Activated gamma-delta T cell treated with anti-CD3 and anti-CD28 coated beads, Interleukin-2, amount 50 U/mL, for 16 hours (primary cell): ENCODE measurements at places on chromosomes 2 and 18.

DNA sequence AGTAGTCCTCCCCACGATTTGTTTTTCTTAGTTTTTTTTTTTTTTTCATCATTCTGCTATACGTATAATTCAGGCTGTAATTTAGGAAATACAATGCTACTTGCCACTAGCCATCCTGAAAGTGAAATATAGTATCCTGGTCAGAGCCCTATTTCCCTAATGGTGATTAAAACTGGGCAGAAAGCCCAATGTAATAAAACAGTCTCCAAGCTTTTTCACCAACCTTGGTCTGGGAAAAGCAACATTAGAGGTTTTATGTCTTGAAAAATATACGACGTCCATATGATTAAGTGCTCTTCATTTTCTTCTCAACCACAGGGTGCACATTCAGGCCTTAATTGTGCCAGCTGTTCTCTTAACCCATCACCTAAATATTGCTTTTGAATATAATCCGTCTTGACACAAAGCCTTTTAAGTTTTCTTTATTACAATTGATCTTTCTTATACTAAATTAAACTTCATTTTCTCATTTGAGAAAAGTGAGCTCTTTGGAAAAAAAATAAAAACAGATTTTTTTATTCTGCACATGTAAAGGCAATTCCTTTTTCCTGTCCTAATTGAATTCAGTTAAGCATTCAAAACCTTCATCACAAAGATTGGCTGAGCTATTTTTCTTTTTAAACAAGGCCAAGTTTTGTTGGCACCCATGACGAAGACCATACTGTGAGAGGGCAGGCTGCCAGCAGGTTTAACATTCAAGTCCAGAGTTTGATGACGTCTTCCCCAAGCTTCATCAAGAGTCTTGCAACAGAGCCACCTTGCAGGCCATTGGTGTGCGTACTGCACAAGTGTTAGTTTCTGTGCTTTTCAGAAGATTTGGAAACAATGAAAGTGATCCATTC is 52.7 kb downstream of the MAP2 start:
- no peak for DNase-seq

- DNase-seq, result no peak
Observed at GRCh38 chr2:225337183-225337582, 62.3 kb upstream of the NYAP2 start.

- DNase-seq, result no peak
Observed at GRCh38 chr2:60998628-60999545, 18.6 kb upstream of the PEX13 start.

DNA sequence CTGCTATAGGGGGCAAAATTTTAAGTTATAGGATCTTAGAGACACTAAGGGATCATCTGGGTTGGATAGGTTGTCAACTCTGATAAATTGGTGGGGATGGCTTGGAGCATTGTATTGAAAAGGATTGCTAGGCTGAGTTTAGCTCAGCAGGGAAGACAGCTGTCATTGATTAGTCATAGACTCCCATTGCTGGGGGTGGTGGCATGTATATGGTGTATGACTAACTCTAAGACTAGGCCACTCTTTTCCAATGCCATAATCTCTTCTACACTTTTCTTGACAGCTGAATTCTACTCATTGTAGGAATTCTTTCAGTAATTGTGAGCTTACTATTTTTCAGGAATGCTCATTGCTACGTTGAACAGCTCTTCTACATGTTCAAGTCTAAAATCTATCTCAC is 81.3 kb upstream of the PELI1 start:
- DNase-seq, result no peak

DNA sequence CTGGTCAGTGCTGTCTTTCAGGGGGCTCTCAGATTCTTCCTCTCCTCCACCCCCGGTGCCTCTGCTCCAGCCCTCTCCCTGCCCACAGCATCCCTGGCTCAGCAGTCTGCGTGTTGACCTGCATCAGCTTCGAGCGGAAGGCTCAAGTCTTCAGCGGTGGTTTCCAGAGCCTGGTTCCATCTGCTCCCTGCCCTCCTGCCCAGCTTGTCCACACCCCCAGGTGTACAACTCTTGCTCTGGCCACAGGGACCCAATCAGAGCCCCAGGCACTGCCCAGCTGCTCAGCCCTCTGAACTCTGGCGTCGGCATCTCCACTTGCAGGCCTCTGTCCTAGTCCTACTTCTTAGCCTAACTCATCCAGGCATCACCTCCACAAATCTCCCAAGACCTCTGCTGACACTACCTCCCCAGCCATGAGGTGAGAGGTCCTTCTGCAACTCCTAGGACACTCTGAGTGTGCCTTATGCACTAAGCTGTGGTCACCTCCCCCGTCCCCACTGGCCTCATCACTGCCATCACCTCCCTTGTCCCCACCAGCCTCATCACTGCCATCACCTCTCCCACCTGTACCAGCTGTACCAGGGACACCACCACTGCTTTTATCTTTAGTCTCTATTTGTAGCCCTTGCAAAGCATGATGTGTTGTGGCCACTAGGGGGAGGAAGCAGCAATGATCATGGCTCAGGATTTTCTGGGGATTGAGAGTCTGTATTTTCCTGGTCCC is 60.9 kb downstream of the EDAR start:
- DNase-seq, result no peak

- no peak for DNase-seq
Observed at GRCh38 chr2:176419591-176420071, 150.4 kb downstream of the MTX2 start.

- DNase-seq, result no peak
Observed at GRCh38 chr2:192948316-192948715, 753.6 kb upstream of the TMEFF2 start.

DNA sequence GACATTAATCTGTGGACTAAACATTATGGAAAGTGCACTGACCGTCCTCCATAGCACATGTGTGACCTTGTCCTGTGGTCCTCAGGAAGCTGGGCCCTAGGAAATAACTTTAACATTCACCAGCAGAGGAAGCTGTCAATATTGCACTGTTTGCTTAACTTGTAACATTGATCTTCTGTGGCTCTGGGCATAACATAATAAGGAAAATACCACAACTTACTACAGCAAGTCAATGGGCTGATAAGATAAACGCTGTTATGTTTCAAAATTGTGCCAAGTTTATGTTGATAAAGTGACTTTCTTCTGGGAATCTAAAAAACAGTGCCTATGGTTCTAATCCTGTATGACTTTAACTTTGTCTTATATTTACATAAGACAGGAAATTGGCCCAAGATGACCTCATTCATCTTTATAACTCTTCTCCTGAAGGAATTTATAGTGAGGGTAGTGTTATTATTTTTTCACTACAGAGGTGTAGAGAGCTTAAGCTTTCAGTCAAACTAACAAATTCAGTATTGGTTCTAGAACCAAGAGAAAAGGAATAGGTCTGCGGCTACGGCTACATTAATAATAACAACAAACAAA is 113.7 kb upstream of the MAP4K3 start:
- DNase-seq, result no peak

DNA sequence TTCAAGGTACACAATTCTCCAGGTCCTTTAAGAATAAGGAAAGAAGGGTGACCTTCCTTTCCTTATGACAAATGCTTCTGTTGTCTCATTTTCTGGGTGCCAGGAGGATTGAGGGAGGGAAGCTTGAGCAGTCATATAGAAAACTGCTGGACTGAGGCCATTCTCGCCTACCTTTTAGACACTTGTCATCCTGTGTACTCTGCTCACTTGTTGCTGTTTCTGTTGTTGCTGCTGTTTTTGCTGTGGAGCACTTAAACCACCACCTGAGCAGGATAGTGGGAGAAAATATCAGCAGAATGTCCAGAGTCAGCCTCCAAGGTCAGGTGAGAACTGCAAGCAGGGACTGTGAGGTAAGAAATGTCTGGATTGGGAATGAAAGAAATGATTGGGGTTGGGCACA is 2.8 kb downstream of the DNAJC5G start:
- DNase-seq, result no peak

DNA sequence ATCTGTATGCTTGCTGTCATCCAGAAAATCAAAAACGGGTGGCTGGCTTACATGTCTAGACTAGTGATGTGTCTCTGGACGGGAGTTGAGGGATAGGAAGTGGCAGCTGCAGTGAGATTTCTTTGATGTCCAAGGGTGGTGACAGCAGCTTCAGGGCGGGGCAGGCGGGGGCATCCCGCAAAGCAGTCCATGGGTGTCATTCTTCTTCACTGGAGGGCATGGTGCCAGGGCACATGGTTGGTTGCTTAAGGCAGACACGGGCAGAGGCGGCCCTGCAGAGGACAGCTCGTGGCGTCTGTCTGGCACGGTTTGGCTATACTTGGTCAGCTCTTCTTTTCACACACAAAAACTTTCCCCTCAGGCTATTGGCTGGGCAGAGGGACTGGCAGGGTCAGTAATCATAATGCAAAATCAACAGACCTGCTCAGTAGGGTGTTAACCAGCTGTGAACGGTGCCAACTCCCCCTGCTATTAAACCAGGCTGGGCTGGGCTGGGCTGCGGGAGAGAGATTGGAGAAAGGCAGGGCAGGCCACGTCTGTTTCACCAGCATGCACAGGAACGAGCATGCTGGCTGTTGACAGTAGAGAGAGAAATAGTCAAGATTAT is 63.7 kb downstream of the COL4A3 start:
- no peak for DNase-seq

GRCh38 chr2:203804070-203804469 is 63.5 kb upstream of the CTLA4 start:
- DNase-seq, result no peak

- no peak for DNase-seq
Observed at GRCh38 chr2:102433973-102434654, 11.2 kb downstream of the IL18RAP start.

DNA sequence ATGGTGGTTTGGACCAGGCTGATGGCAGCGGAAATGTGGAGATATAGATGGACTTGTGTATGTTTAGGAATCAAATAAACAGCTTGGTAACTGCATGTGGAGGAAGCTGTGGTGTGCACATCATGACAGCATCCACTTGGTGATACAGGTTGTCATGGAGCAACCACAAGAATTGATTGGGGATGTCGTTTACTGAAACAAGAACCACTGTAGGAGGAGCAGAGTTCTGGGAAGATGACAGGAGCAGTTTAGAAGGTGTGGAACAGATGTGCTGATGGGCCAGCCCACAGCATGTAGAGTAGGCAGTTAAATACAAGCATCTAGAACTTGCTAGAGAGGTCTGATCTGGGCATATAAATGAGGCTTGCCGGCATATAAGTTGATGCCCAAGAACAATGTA is 152.4 kb upstream of the SERPINE2 start:
- no peak for DNase-seq

GRCh38 chr2:233672886-233673285 is 1.2 kb downstream of the UGT1A9 start:
- no peak for DNase-seq

DNA sequence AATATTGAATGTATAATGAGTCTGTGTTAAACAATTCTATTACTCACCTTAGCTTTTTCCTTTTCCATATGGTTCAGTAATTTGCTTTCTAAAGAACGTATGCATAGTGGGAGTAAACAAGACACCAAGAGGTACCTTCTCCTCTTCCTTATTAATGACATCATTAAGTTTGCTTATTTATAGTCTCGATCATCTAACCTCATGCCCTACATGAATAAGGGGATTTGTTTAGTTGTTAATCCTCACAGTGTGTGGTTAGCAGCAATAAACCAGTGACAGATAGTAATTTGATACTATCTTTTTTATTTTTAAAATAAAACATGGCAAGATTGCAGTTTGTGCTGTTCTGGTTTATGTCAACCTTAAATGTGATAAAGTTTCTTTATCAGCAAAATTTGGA is 69.7 kb downstream of the COBLL1 start:
- DNase-seq, result no peak

DNA sequence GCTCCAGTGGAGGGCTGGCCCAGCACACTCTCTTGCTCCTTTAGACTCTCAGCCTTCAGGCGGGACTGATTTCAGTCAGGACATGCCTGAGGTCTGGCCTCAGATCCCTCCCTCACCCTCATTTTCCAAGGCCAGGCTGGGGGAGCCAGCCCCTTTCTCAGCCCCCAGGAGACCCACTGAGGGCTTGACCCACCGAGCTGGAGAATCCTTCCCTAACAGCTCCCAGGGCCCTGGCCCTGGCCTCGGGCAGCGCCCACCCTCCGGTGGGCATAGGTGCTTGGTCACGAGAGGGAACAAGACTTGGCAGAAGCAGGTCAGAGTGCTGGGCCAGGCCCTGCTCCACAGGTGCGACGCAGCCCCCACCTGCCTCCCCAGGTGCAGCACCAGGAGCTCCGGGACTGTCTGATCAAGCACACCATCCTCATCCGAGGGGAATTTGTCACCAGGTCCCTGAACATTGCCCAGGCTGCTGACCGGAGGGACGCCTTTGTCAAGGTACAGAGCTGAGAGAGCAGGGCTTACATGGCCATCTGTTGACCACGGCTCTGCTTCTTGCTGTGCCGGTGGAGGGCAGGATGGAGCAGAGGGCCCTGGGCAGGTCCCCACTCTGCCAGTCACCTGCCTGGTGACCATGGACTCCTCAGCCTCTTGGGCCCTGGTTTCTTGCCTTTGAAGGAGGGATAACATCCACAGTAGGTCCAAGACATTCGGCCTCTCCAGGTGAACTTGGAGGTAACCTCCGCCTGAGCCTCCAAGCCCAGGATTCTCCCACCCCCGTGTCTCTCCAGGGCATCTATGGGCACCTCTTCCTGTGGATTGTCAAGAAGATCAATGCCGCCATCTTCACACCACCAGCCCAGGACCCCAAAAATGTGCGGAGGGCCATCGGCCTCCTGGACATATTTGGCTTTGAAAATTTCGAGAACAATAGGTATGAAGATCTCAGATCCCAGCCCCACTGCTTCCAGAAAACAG is 46.3 kb downstream of the MYO7B start:
- no peak for DNase-seq

DNA sequence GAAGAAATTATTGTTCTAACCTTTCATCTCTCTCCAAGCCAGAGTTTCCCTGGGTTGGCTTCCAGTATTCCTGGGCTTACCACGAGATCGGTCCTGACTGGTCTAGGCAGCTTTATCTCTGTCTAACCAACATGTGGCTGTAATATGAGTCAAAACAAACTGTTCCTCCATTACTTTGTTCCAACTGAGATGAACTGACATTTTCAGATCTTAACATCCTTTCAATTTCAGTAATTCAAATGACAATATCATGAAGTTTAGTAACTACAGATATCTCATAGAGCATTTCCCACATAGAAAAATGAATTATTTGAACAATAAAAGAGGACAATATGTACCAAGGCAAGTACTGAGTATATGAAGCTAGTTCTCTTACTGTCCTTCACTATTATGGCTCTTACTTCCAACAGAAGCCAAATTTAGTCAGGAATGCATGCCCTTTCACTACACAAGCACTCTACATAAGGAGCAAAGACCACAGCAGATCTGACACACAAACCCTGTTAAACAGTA is 15.5 kb downstream of the SLC25A12 start:
- DNase-seq, result no peak

- DNase-seq, result no peak
Observed at GRCh38 chr2:240623531-240624010, 1.7 kb upstream of the GPR35 start.

DNA sequence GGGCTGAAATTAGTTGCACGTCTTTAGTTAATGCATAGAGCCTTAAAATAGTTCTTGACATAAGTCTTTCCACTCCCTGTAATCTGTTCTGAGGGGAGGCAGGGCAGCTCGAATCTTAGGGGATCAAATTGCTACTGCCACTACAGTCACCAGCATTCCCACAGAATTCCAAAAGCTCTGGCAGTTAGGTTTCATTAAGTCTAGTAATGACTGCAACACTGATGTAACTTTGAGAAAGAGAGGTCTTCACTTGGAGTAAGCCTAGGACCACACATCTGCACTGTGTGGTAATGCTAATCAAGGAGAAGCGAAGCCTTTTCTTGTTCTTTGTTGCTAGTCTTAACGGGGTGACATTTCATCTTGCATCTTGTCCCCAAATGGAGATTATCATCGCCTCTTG is 19.3 kb upstream of the NCK2 start:
- no peak for DNase-seq
